ENCODE measurements at places on chromosomes 3 and 15.
A peak's percentile ranks its signal among the peaks of the same experiment; 100 is the strongest.

- DNase-seq, result peak; percentile 59
Measured at GRCh38 chr3:136862617-136863322, 762 bp downstream of the NCK1 start.

GRCh38 chr3:143677430-143677829 is 170.8 kb downstream of the SLC9A9 start:
- no peak for DNase-seq

DNA sequence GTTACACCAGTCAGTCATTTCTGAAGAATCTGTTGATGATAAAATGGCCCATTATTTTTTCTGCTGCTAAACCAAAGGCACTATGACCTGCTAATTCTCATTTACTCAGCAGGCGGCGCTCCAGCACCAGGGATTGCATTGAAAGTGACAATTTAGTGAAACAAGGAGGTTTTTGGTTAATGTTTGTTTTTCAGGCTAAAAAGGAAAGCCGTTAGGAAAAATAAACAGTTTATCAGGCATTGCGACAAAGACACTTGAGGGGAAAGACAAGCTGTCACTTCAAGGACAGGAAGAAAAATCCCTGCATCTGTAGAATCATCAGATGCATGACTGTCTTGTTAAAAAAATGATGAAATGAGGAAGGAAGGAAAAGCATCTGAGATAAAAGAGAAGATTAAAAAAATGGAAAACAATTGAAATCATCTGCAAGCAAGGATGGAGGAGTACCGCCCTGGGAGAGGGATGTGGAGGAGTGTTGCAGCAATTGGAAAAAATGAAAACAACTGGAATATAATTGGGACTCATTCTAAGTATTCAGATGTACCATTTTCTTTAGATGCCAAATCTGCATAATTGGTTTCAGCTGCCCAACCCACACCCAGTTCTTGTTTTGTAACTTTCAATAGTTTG is 54.0 kb downstream of the NR1D2 start:
- DNase-seq, result peak; percentile 17

DNA sequence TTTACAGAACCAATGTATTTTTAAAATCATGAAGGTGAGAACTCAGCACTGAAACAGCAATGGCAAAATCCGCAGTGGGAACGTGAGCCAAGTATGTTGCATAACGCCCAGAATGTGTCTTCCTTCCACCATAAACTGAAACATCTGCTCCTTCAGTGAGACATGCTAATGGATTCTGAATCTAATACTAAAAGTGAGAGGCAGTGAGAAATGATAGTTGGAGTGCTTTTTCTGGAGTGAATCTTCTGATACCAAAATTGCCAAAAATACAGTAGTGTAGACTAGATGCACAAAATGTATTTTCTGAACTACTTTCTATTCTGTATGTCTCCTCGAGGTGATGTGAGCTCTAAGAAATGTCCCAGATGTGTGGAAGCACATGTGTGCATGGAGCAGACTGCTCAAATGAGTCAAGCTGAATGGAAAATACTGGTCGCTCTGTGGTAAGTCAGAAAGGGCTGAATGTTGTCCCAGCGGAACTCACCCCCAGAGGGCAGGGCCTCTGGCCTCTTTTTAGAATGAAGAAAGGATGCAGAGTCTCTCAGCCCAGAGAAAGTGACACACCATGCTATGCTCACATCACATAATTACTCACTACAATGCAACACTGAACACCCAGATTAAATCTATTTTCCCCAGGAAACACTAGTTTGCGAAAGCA is 73.0 kb downstream of the ATP10A start:
- DNase-seq, result no peak

- no peak for DNase-seq
Measured at GRCh38 chr3:45968706-45969105, 25.4 kb downstream of the CXCR6 start.

DNA sequence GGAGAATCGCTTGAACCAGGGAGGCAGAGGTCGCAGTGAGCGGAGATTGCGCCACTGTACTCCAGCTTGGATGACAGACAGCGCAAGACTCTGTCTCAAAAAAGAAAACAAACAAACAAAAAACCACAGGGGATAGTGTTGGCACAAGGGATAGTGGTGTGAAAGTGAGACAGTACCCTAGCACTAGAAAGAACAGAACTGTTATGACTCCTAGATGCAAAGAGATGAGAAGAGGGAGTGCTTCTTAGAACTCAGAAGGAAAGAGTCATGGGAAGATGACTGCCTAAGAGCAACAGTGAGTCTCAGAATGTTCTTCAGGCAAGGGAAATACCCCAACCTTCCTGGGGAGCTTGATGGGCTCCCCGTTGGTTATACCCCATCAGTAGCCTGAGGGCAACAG is 17.8 kb upstream of the ZNF770 start:
- DNase-seq, result no peak

GRCh38 chr15:63332367-63333124 is 49.1 kb downstream of the CA12 start:
- DNase-seq, result peak; percentile 95

- DNase-seq, result no peak
Measured at GRCh38 chr15:77097921-77098320, 27.0 kb upstream of the TSPAN3 start.

Data from RWPE1 (cell line).